ENCODE measurements at places on chromosomes 13 and 19.

GRCh38 chr19:14412996-14413692, 6.0 kb downstream of the DDX39A start:
- no peak for DNase-seq

DNA sequence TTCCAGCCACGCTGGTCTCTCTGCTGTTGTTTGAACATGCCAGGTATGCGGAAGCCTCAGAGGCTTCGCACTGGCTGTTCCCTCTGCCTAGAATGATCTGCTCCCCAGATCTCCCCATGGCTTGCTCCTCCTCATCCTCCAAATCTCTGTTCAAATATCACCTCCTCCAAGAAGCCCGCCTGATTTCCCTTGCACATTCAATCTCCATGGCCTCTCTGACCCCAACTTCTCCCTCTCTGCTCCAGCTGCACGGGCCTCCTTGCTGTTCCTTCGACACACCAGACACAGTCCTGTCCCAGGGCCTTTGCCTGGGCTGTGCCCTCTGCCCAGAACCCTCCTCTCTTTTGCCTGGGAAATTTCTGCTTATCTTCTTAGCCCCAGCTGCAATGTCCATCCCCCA, 52.5 kb upstream of the PTPRS start:
- DNase-seq: no peak

- DNase-seq: no peak
Measured at GRCh38 chr19:18500799-18501198, 21.1 kb downstream of the ELL start.

DNA sequence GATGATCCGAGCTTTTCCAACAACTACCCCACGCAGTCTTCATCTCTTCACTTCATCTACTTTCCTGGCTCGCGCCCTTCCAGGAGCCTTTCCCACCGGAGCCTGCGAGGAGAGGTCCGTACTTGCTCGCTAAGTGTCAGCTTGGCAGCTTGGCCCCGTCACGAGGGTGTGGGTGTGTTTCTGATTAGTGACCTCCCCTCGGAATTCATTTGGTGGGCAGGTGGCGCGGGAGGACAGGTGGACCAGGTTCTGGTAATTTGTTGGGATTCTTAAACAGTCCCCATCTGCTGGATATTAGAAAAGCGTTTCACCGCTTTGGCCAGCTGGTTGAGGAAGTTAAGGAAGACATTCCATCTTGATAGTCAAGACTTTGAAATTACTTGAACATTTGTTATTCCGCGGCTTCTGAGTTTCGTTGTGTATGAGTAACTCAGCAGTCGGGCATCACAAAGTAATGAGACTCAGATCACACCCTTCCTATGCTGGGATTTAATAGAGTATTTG, 515 bp downstream of the UFM1 start:
- DNase-seq: peak; percentile 6

DNA sequence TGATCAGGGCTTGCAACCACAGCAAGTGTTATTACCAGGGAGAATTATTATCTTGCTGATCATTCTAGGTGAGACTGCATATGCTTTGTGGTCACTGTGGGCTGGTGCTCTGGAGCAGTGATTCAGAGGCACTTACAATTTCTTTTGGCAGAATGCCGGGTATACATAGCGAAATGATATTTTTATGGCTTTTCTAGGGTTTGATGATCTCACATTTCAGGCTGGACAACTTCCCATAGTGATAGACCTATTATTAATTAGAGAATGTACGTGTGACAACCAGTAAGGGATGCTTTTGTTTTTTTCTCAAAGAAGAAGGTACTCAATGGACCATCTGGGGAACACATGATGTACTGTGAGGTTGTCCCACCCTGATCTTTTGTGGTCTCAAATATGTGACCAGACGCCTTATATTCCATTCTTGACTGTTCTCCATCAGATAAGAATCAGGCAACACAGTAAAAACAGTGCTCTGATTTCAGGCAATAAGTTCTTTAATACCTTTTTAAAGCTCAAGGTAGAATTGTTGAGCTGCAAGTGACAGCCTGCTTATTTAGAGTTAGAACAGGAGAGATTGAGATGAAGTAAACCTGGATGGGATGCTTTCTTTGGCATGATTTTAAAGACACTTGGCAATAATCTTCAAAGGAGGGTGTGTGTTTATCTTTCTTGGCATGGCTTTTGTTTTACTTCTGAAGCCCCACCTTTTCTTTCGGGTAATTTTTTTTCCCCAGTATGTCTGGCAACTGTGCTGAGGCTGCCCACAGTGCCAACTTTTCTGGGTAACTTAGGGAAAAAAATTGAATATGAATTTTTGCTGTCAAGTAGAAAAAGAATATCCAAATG, 27.4 kb upstream of the SCEL start:
- no peak for DNase-seq

DNA sequence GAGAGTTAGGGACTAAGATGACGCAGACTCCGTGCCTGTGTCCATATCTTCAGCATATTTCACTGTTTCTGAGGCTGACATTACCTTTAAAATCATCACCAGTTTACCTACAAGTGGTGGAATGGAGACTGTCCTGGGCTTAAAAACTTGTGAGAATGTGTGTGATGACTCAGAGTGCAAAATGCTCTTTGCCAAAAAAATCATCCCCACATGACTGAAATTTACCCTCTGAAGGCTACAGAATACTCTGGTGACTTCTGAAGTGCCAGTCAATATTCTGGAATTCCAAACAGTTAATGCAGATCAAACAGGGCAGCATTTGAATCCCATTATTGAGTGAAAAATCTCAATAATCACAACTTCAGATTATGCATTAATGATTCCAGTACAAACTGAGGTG, 901.4 kb downstream of the EFNB2 start:
- no peak for DNase-seq

- DNase-seq: no peak
Measured at GRCh38 chr19:15129856-15130585, 22.8 kb downstream of the SYDE1 start.

DNA sequence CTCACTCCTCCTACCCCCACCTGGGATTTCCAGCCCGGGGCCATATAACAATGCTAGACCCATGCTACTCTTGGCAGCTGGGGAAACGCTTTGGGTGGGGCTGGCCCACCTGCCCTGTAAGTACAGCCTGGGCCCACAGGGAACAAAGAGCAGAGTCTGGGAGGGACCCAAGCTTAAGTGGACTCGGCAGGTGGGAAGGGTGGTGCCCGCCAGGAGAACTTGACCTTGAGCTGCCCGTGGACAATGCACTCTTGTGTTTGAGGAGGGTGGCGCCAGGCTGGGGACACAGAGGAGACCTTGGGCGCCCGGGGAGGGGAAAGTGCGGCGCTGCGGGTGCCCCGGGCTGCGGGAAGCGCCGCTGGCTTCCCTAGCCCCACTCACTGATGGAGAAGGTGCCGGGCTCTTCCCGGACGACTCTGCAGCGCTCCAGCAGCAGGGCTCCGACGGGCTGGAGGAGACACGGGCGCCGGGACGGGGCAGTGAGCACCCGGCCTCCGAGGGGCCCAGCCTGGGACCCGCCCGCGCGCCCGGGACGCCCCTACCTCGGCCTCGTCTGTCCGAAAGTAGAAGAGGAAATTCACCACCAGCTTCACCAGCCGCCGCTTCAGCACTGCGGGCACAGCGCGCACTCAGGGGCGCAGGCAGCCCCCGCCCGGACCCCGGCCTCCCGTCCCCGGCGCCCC, 607 bp downstream of the PLEKHJ1 start:
- no peak for DNase-seq

DNA sequence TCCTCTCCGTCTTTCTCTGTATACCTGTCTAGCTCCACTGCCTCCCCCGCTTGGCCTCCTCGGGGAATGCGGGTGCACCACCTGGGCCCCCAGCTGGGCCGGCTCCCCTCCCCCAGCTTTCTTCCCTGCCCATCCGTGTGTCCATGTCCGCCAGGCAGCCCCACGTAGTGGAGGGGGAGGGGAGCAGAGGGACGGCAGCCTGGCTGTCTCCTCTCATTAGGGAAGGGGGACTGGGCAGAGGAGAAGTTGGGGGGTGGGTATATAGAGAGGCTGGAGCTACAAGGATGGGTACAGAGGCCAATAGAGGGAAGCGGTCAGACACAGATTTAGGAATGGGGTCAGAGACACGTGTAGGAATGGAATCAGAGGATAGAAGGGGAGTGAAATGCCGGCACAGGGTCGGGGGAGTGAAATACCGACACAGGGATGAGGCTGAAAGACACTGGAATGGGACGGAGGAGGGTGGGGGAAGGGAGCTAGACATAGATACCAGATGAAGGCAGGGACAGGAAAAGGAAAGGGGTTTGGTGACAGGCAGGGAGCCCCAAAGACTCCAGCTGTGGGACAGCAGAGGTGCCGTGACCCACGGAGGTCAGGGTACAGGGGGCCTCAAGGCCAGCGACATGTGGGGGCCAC, 2.8 kb downstream of the NECTIN2 start:
- DNase-seq: no peak

- no peak for DNase-seq
Measured at GRCh38 chr13:60137911-60138560, 25.7 kb downstream of the DIAPH3 start.

GRCh38 chr19:47155148-47155547, 24.5 kb downstream of the SAE1 start:
- no peak for DNase-seq

GRCh38 chr19:30563691-30564090, 191.5 kb downstream of the ZNF536 start:
- no peak for DNase-seq

DNA sequence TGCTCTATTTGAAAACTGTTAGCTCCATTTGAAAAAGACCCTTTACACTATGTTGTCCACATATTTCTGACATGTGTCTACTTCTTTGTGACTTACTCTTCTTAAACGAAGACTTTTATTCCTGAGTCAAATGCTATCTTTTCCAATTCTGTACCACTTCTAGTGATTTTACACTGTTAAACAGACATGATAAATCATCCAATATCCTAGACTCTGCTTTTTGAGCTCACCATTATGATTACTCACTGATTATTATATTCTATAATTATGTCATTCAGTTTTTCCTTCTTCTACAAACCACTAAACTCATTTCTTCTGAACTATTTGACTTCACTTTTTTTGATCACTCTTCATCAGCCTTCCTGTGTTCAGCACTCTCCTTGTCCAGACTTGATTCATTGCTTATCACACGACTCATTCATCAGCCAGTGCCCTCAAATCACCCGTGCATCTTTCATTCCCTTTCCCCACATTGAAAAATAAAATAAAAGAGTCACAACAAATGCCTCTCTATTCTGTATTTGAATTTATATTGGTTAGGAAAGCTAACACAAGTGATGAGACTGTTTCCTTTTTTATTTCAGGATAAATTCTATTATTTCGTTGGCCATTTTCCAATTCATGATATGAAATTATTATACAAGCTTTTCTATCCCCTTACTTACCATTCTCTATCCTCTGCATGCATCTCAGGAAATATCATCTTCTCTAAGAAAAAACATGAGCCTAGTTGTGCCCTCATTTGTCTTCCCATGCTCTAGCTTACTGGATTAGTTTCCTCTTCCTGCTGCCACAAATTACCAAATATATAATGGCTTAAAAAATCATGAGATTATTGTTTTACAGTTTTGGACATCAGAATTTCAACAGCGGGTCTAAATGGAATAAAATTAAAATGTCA, 1482.1 kb upstream of the MIR17HG start:
- no peak for DNase-seq

- DNase-seq: peak; percentile 80
Measured at GRCh38 chr19:17001603-17002183, 24.9 kb downstream of the CPAMD8 start.

DNA sequence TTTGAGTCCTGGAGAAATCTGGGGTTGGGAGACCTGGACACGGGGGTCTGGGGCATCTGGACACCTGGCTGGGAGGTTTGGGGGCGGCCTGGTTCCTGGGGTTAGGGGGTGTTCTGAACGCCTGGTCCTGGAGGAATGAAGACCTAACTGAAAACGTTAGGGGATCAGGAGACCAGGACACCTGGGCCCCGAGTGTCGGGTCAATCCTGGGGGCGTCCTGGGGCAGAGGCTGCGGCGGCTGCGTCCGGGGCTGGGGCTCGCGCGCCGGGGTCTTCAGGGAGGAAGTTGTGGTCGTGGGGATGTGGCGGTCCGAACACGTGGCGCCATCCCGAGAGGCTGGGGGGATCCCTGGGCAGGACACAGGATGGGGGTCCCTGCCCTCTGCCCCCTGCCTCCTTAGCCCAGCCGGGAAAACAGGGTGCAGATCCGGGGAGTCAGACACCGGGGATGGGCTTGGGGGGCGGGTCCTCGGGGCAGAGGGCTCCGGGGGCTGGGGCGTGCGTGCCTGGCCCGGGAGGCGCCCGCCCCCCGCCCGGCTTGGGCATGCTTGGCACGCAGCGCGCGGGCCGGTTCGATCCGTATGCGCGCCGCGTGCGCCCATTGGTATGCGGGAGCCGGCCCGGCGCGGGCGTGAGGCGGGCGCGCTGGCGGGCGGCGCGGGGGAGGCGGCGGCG, 632 bp downstream of the NPAS1 start:
- no peak for DNase-seq

- DNase-seq: no peak
Measured at GRCh38 chr19:17455308-17456123, 5.2 kb downstream of the NXNL1 start.

DNA sequence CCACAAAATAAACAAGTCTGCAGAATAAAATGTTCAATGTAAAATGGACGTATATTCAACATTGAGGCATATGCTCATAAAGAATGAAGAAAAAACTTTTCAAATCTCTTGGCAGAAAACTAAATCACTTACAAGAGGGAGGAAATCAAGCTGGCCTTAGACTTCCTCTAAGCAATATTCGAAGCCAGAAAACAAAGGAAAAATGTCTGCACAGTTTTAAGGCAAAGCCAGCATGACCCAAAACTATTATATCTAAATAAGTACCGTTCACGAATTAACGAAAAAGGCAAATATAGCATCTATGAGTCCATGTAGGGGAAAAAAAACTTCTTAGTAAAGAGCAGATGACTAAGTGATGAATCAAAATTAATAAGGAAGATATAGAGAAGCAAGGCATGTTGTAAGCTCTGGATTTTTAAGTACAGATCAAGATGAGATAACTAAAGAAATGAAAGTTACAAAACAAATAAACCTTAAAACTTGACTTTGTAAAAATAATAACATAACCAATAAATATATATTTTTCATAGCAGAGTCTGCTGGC, 101.3 kb downstream of the KCNRG start:
- no peak for DNase-seq

GRCh38 chr13:105825071-105825470, 710.4 kb downstream of the EFNB2 start:
- DNase-seq: no peak

DNA sequence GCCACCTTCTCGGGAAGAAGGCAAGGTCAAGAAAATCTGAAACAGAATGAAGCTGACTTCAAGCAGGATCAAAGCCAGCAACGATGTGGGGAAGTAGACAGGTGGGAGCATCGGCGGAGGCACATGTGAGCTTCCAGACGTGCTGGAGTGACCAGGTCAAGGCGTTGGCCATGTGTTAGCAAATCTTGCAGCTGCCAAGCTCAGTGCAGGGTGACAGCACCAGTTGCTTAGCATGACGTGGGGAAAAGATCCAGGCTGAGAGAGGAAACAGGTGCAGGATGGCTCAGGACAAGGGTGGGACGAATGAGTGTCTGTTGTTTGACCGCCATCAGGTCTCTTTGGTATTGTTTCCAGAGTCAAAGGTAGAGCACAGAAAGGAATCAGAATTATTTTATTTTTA, 92.3 kb downstream of the TNFSF13B start:
- no peak for DNase-seq

All from effector memory CD4-positive, alpha-beta T cell (primary cell).